ENCODE measurements at places on chromosomes 11 and 22.

DNA sequence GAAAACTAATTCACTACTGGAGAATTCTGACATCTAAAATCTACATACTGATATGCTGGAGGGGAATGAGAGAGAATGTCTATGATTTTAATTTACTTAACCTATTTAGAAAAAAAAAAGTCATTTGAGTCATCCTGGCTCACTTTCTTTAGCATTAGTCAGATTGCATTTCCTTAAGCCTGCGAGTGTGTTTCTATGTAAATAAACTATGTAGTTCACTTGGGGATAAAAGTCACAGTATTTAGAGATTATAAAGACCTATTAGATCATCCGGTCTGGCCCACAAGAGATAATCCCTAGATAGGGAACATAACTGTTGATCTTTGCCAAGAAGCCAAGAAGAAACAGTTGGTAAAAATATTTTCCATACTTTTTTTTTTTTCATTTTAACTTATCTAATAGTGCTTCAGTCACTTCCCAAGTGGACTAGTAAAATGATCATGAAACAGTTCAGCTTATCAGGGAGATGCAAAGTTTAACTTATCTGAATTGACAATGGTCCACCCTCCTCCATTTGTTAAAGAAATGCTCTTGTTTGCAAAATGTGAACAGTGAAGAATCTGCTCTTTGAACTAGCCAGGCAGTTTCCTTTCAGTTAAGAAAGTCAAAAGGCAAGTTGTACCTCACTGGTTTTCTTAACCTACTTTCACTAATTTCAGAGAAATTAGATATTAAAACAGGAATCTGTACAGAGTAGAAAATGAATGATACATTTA lies 21.2 kb upstream of the BLID start:
- no peak for DNase-seq

- peak; percentile 93 for DNase-seq
Observed at GRCh38 chr22:18091916-18092526, 14.2 kb downstream of the PEX26 start.

GRCh38 chr11:104534278-104534677 lies 364.0 kb downstream of the CASP12 start:
- no peak for DNase-seq

- peak; percentile 59 for DNase-seq
Observed at GRCh38 chr22:46791201-46791731, 28.8 kb downstream of the TBC1D22A start.

- no peak for DNase-seq
Observed at GRCh38 chr11:118114266-118114665, 27.5 kb upstream of the SMIM35 start.

- DNase-seq: no peak
Observed at GRCh38 chr11:2180789-2181370, 9.3 kb upstream of the TH start.

DNA sequence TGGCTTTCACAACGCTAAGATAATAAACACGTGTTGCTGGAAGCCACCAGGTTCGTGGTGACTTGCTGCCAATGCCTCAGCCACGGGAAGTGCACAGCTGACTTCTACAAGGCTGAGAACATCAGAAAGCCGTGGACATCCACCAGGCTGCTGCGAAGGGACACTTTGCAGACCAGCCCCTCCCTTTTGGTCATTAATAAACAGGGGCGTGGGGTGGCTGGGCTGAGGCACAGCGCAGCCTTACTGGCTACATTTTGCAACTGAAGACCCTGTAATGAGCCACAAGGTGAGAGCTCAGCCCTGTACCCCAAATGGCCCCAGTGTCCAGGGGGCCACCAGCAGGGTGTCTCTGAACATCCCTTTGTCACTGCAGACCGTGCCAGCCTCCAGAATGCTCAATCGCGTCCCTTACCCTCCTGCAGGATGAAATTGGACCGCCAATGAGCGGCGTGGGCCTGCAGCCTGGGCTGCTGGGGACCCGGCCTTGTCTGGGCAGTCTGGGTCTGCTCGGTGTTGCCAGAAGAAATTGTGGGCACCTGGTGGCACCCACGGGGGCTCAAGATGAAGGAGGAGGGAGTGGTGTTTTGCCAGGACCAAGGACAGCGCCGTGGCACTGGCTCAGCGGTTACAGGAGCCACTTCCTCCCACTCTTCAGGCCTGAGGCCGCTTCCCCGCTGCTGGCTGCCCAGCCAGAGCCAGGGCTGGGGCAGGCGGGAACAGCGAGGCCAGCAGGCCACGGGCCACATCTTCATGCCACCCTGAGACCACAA lies 181.9 kb downstream of the CTTN start:
- peak; percentile 22 for DNase-seq

- no peak for DNase-seq
Observed at GRCh38 chr11:15714641-15715399, 600.1 kb downstream of the INSC start.

GRCh38 chr11:58647866-58648265 lies 25.4 kb downstream of the CNTF start:
- DNase-seq: no peak

- no peak for DNase-seq
Observed at GRCh38 chr22:23200898-23201297, 20.6 kb downstream of the BCR start.

DNA sequence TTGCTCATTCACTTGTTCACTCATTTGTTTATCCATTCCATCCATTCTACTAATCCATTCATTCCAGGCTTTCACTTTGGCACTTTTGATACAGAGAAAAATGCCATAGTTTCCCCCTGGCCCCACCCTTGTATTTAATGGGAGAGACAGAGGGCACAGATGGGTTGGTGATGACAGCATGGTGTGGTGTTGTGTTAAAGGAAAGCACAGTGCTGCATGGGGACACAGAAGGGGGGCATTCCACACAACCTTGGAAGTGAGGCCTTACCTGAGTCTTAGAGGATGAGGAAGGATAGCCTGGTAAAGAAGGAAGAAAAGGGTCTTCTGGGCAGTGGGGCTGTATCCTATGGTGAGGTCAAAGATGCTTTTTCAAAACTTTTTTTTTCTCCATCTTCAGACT lies 248.5 kb upstream of the C11orf87 start:
- no peak for DNase-seq

- DNase-seq: no peak
Observed at GRCh38 chr11:12077535-12078280, 32.7 kb upstream of the MICAL2 start.

DNA sequence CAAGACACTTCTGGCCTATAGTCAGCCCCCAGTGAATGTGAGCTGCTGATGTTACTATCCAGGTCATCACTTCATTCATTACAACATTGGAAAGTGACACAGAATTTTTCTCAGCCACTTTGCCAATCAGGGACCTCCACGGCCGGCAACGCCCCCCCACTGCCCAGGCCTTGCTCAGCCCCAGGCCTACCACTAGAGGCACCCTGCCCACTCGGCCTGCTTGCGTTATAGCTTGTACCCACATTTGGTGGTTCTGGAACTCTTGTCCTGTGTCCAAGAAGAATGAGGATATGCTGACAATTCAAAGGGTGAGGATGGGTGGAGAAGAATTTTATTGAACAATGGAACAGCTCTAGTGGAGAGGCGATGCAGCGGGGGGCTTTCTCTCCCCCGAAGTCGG lies 96.2 kb downstream of the TSPAN18 start:
- DNase-seq: no peak

- DNase-seq: no peak
Observed at GRCh38 chr11:47842749-47843148, 5.4 kb downstream of the NUP160 start.

- DNase-seq: no peak
Observed at GRCh38 chr22:20111689-20112622, 3.9 kb upstream of the RANBP1 start.
